ENCODE measurements at places on chromosomes 11 and 22.

DNA sequence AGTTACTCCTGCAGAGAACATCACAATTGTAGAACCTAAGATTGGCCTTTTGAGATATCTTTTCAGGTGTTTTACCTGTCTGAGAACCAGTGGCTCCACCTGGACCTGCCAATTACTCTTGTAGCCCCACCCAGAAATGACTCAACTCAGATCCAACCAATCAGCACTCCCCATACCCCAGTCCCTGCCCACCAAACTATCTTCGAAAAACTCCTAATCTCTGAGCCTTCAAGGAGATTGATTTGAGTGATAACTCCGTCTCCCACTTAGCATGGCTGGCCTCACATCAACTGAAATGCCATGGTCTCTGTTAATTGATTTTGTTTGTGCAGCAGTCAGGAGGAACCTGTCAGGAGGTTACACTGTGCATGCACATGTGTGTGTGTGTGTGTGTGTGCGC, 103.6 kb downstream of the MTNR1B start:
- H3K36me3 ChIP-seq, result no peaks in the 10 kb centered on the region
- no peak for DNase-seq
- no peak overlapping the region for H3K27ac ChIP-seq

GRCh38 chr11:113935858-113936257, 31.3 kb downstream of the HTR3B start:
- no peaks in the 10 kb centered on the region for H3K4me1 ChIP-seq
- H3K27ac ChIP-seq, result no peak overlapping the region
- H3K36me3 ChIP-seq, result no peaks in the 10 kb centered on the region
- peaks cover 11% of the 10 kb centered on the region for H3K27me3 ChIP-seq
- no peak for DNase-seq

DNA sequence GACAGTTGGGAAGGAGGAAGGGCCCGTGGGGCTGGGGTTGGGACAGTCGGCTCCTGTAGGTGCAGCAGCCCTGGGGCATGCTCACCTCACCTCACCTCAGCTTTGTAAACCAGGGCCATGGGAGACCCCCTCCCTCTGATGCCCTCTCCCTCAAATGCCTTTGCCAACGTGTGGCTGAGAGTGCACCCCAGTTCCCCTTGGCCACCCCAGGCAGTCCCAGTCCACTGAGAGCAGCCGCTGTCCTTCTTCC, 4.2 kb upstream of the NEAT1 start:
- H3K27me3 ChIP-seq, result peaks cover 5% of the 10 kb centered on the region
- peaks cover 36% of the 10 kb centered on the region for H3K4me1 ChIP-seq
- H3K36me3 ChIP-seq, result peaks cover 20% of the 10 kb centered on the region
- peak; percentile 66 for DNase-seq
- peak overlapping the region; percentile 89 for H3K4me3 ChIP-seq

GRCh38 chr11:105071089-105071732, 26.1 kb upstream of the CARD16 start:
- peak overlapping the region; percentile 43 for H3K27ac ChIP-seq
- H3K36me3 ChIP-seq, result no peaks in the 10 kb centered on the region
- peaks cover 13% of the 10 kb centered on the region for H3K4me1 ChIP-seq
- no peaks in the 10 kb centered on the region for H3K27me3 ChIP-seq
- H3K4me3 ChIP-seq, result peak overlapping the region; percentile 38

- H3K36me3 ChIP-seq, result no peaks in the 10 kb centered on the region
- no peak for DNase-seq
- H3K4me1 ChIP-seq, result no peaks in the 10 kb centered on the region
- H3K27me3 ChIP-seq, result no peaks in the 10 kb centered on the region
- H3K27ac ChIP-seq, result no peak overlapping the region
Measured at GRCh38 chr11:97345032-97345431, 955.2 kb downstream of the JRKL start.

- H3K27ac ChIP-seq, result no peak overlapping the region
- H3K4me1 ChIP-seq, result no peaks in the 10 kb centered on the region
- H3K36me3 ChIP-seq, result no peaks in the 10 kb centered on the region
- H3K27me3 ChIP-seq, result peaks cover 3% of the 10 kb centered on the region
Measured at GRCh38 chr11:70089631-70090030, 11.5 kb downstream of the ANO1 start.

All from activated CD8-positive, alpha-beta T cell treated with anti-CD3 and anti-CD28 coated beads for 36 hours (primary cell).